Kidney tubule cell (primary cell): ENCODE measurements at places on chromosomes 2 and 18.

- no peak for DNase-seq
Observed at GRCh38 chr18:24341361-24341760, 56.3 kb downstream of the OSBPL1A start.

- peak; percentile 79 for DNase-seq
Observed at GRCh38 chr2:42722320-42723190, 41.4 kb downstream of the OXER1 start.

DNA sequence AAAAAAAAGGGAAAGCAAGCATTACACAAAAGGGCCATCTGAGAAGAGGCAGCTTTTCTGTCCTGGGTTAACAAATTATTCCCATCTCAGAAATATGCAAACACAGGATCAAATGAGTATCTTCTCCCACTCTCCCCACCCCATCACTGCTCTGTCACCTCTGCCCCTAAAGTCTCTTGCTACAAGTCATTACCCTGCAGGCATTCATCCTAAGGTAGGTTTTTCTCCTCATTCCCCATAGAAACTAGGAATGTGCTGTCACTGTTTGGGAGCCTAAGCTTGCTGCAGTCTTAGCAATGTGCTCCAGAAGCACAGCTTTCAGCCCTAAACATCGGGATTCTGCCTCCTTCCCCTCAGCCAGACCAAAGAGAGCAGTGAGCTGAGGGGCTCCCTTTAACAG, 3.6 kb downstream of the LRRTM1 start:
- DNase-seq, result no peak

- DNase-seq, result peak; percentile 23
Observed at GRCh38 chr18:24300703-24301102, 96.9 kb downstream of the OSBPL1A start.

DNA sequence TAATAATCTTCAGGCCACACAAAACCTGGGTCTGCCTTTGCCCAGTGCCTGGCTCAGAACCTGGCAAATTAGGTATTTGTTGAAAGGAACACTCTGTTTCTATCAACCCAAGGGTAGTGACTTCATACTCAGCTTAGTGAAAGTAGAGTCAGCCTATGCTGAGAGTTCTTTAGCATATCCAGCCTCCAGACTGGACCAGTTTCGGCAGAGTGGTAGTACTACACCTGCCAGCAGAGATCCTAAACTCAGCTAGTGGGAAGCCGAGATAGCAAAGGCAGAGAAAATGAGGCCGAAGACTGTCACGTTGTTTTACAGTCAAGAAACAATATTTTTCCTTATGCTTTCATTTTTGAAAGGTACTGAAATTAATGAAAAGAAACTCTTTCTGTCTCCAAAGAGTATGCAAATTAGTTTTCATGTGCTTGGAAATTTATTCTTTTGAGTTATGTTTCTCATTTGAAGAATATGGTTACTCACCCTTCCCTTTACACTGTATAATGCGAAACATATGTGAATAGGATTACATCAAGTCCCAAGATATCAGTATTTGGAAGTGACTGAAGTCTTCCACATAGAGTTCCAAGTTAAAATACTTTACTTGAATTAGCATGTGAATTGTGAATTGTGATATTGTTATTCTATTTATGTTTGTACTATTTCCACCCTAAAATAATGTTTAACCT, 52.2 kb upstream of the UGP2 start:
- DNase-seq, result no peak

- DNase-seq, result no peak
Observed at GRCh38 chr2:199979398-199979797, 24.0 kb downstream of the MAIP1 start.

DNA sequence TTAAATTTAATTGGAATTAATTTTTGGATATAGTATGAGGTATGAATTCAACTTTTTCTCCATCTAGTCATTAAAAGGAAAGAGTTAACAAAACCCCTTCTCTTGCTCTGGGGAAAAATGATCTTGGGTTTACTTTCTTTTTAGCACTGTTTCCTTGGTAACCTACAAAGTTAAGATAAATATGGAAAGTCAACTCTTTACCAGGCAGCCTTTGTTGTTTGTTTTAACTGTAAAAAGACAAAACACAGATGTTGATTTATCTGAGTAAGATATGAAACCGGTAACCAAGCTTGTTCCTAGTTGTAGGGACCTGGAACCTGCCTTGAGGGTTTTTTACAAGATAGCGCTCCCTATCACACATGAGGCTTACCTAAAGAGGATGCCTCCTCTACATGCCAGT, 10.1 kb upstream of the SANBR start:
- no peak for DNase-seq

GRCh38 chr2:37918742-37919186, 6.3 kb upstream of the RMDN2 start:
- no peak for DNase-seq

- DNase-seq, result no peak
Observed at GRCh38 chr2:72612614-72613160, 213.1 kb downstream of the EXOC6B start.

GRCh38 chr18:63844254-63844653, 43.3 kb upstream of the SERPINB2 start:
- peak; percentile 55 for DNase-seq

- DNase-seq, result no peak
Observed at GRCh38 chr2:190677255-190677654, 28.4 kb downstream of the NAB1 start.

GRCh38 chr2:42792087-42792582, 248 bp downstream of the HAAO start:
- no peak for DNase-seq

DNA sequence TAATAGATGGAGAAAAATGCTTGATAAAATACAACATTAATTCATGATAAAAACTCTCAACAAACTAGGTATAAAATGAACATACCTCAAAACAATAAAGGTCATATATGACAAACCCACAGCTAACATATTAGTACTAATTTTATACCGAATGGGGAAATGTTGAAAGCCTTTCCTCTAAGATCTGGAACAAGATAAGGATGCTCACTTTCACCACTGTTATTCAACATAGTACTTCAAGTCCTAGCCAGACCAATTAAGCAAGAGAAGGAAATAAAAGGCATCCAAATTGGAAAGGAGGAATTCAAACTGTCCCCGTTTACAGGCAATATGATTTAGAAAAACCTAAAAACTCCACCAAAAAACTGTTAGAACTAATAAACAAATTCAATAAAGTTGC, 61.5 kb upstream of the CTIF start:
- no peak for DNase-seq

DNA sequence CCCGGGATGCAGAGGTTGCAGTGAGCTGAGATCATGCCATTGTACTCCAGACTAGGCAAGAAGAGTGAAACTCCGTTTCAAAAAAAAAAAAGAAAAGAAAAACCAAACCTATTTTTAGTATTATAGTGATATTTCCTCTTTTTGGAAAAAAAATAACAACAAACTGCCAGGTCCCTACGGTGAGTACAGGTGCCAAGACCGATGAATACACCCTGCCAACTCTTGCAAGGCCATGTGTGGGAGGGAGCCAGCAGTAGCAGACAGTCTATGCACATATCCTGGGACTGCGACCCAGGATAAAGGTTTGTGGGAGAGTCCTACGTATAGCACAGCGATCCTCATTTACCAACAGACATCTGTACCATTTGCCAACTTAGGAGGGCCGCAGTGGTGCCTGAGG, 69.6 kb upstream of the DNMT3A start:
- DNase-seq, result no peak

- DNase-seq, result no peak
Observed at GRCh38 chr2:153912798-153913396, 41.2 kb downstream of the GALNT13 start.

DNA sequence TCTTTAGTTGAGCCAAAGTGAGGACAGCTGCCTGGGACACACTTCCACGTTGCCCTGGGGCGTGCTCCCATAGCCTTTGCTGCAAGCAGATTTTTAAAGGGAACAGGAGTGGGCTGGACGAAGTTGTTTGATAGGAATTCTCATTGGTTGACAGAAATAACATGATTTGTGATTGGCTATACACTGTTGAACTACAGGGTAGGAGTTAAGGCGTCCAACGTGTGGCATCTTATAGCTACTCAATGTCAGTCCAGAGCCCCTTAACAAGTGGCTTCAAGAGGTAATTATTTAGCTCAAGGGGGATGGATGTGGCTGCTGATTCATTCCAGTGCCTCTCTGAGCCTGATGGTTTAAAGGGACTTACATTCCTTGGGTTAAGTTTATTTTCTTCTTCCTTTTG, 65.5 kb downstream of the ACAA2 start:
- DNase-seq, result peak; percentile 19

DNA sequence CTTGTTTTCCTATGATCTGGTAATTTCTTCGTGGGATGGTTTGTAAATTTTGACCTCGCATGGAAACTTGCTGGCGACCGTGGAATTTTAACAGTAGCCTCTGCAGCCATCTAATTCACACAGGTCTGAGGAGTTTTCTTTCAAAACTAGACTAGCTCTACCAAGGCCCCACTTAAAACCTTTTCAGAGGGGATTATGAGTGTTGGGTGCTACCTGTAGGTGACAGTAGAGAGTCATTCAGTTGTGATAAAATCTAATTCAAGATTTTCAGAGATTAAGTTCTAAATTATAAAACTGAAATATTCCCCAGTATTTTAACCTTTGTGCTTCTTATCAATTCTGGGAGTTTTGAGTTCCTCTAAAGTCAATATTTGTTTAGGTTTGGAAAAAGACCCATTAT, 31.0 kb downstream of the THSD7B start:
- no peak for DNase-seq

GRCh38 chr2:22890132-22890531, 494.8 kb upstream of the KLHL29 start:
- no peak for DNase-seq

GRCh38 chr18:9740071-9740470, 32.0 kb downstream of the RAB31 start:
- DNase-seq, result no peak

DNA sequence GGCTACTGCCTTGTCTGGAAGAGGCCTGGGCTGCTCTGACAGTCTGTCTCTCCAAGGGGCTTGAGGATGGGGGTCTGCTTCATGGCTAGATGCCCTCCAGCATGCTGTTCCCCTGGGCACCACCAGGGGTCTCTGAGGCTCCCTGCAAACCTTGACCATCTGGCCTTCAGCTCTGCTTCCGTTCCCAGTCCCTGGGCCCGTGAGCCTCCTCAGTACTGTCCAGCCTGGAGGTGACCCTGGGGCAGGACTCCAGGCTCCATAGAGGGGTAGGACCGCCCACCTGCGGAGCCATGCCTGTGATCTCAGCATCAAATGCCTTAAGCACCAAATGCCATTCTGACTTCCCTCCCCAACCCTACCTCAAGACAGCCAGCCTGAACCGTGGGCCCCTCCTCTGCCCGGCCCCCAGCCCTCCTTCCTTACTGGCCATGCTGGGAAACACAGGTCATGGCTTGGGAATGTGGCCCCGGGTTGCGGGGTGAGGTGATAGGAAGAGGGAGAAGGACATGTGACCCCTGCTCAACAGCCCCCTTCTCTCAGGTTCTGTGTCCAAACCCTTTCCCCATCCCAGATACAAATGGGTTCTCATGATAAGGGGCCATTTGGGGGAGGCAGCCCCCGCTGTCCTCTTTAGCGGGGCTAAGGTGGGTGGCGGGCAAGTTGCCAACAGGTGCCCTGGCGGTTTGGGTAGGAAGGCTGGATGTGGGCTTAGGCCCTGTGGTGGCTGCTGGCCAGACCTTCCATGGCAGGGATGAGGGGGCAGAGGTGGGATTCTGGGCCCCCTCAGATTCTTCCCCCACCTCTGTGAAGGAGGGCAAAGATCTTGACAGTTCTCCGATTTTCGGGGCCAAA, 25.0 kb downstream of the SPEG start:
- peak; percentile 57 for DNase-seq

DNA sequence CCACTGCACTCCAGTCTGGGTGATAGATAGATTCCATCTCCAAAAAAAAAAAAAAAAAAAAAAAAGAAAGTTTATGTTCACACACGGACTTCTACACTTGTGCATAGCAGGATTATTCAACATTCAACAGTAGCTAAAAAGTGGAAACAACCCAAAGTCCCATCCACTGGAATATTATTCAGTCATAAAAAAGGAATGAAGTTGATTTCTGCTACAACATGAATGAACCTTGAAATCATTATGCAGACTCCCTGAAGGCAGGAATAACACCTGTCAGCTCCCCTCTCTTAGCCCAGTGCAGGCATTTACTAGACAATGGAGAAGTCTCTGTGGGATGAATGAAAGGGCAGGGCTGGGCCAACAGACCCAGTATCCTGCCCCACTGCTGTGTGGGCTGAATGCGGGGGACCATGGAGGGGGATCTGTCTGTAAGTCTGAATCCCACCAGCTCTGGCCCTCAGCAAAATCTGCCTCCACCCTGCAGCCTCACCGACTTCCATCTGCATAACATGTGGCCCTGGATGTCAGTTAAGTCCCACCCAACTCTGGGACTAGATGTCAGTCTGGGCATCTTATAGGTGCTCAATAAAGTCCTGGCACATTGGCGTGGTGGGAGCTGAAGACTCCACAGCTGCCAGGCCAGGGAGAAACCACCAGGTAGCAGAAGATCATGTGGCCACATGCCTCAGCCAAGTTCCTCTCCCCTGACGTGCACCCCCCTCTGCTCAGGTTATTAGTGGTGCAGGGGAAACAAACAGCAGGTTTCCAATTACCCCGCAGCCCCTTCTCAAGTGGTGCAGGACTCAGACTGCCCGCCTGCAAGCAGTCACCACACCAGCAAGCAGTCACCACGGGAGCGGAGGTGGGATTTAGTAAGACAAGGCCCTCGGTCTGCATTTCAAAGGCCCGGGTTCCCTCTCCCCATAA, 8.9 kb downstream of the ZFP36L2 start:
- peak; percentile 9 for DNase-seq

DNA sequence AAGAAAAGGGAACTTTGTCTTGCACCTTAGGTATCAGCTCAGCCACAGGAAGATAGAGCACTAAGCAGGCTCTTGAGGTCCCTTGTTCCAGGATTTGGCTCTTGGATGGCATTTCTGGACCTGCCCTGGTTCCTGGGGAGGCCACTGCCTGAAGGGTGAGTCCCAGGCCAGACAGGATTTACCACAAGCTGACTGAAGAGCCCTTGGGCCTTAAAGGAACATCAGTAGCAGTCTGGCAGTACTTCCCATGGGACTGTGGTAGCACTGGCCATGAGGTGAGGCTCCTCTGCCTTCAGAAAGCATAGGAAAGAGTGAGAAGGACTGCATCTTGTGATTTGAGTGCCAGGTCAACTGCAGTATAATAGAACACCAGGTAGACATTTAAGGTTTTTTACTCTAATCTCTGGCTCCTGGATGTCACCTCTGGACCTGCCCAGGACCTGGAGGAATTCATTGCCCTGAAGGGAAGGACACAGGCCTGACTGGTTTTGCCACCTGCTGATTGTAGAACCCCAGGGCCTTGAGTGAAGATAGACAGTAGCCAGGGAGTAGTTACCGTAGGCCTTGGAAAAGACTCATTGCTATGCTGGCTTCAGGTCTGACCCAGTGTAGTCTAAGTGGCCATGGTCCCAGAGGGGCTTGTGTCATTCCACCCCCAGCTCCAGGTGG, 154.4 kb upstream of the CREB1 start:
- no peak for DNase-seq

- DNase-seq, result peak; percentile 49
Observed at GRCh38 chr2:9745153-9745899, 97.9 kb upstream of the TAF1B start.
